Glomerular endothelial cell (primary cell): ENCODE measurements at places on chromosomes 12 and 14. TPM values are rescaled to one million over a fixed set of nuclear protein-coding genes. Genes with fewer than 3 reads are reported as not detected.

Gene FGD4
- total RNA-seq: 18.8 and 26.1 TPM in 2 replicates

Gene THTPA
- 3.3 and 9.2 TPM in 2 replicates for total RNA-seq

- DNase-seq: no peak
Observed at GRCh38 chr12:121590476-121591143, 9.8 kb upstream of the KDM2B start.

- no peak for DNase-seq
Observed at GRCh38 chr12:93798279-93799151, 121.3 kb downstream of the CRADD start.

GRCh38 chr12:121218588-121219352, 8.8 kb downstream of the P2RX4 start:
- DNase-seq: no peak
